ENCODE measurements at places on chromosomes 13 and 19.
A peak's percentile ranks its signal among the peaks of the same experiment; 100 is the strongest.

GRCh38 chr19:39203372-39204341, at the start of gene SYCN:
Gene SYCN, minus strand, starts transcription at chr19:39204263. Its CDS starts 9 bp downstream, at chr19:39204254.
- no peak for DNase-seq

DNA sequence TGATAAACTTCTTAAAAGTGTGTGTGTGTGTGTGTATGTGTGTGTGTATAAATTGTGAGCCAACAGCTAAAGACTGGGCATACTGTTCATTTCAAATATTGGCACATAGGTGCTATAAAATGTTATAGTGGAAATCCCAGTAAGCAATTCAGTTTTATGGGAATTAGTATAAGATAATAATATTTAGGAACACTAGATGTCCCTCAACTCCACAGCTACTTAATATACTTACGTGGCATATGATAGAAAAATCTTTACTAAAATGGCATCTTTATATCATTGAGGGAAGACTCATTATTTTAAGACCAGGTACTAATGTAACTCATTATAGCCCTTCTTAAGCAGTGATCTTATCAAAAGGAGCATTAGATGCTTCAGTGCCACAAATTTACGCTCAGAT, 266.2 kb downstream of the MAB21L1 start:
- DNase-seq, result no peak

DNA sequence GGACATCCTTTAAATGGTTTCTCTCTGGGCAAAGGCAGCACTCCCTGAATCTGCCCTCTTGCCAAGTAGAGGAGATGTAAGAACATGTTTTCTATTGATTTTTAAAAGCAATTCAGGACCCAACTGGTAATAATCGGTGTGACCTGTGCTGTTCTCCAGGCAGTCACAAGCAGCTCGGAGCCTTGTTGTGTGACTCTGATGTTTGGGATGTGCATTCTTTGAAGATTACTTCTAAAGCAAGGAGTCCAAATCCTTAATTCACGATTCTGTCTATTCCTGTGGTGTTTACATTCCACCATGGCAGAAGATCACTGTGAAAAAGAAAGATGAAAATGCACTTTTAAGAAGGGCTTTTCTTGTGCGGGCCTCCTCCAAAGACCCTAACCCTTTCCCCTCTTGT, 122.3 kb upstream of the ZNF536 start:
- no peak for DNase-seq

DNA sequence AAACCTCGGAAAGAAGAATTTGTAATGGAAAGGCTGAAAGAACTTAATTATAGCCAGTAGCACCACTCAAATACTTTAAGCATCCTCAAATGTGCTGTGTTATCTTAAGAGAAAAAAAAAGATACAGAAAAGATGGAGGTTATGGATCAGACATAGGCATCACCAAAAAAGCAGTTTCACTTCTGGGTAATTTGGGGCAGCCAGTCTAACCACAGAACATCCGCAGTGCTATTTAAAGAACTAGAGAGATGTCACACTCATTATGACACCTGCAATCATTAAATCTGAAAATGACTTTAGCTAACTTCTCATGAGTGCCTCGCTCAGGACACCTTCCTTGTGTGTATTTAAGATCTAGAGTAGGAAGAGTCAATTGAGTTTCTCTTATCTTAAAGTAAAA, 211.8 kb downstream of the RBM26 start:
- no peak for DNase-seq

DNA sequence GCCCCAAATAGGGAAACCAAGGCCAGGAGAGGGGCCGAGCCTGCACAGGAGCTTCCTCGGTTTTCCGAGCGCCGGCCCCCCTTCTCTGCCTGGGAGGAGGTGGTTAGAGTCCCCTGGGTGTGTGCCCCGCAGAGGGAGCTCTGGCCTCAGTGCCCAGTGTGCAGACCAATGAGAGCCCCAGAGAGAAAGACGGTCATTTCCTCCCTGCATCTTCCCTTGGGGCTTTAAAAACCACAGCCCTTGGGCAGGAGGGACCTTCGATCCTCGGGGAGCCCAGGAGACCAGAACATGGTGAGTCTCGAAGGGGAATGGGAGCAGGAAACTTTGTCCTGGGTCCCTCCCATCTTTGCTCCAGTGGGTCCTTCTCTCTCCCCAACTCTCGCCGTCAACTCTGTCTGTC, at the start of gene C5AR1:
Gene C5AR1, plus strand, starts transcription at position 254 of the 400 bp plus-strand sequence. Its CDS starts 35 bp downstream, at position 289.
- no peak for DNase-seq

GRCh38 chr13:100584896-100585295, 3.7 kb downstream of the GGACT start:
- DNase-seq, result no peak

DNA sequence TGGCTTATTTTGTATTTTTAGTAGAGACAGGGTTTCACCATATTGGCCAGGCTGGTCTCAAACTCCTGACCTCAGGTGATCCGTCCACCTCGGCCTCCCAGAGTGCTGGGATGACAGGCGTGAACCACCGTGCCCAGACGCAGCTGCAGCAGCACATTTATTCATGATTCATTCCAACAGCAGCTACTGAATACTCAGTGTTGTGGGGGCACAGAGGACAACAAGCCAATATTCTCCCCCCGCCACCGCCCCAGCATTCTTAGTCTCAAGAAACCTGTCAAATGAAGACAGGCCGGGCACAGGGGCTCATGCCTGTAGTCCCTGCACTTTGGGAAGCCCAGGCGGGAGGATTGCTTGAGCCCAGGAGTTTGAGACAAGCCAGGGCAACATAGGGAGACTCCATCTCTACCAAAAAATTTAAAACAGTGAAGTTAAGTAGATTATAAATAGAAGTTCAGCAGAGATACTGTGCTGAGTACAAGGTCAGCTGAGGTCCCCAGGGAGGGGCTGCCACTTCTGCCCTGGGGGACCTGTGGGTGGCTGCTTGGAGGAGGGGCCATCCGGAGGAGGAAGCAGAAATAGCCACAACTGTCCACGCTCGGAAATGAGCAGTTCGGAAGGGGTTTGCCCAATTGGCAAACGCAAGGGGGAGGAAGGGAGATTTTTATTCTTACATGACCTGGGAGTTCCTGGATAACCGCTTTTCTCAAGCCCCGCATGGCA, 4.3 kb downstream of the DOT1L start:
- DNase-seq, result no peak

- no peak for DNase-seq
Measured at GRCh38 chr13:20616059-20616797, 49.3 kb downstream of the IFT88 start.

- no peak for DNase-seq
Measured at GRCh38 chr19:11639245-11639601, 41.9 kb downstream of the ZNF627 start.

GRCh38 chr19:42422901-42423461, 4.2 kb downstream of the LIPE start:
- peak; percentile 70 for DNase-seq

- DNase-seq, result peak; percentile 6
Measured at GRCh38 chr19:49983645-49984229, 22.8 kb upstream of the SIGLEC11 start.

DNA sequence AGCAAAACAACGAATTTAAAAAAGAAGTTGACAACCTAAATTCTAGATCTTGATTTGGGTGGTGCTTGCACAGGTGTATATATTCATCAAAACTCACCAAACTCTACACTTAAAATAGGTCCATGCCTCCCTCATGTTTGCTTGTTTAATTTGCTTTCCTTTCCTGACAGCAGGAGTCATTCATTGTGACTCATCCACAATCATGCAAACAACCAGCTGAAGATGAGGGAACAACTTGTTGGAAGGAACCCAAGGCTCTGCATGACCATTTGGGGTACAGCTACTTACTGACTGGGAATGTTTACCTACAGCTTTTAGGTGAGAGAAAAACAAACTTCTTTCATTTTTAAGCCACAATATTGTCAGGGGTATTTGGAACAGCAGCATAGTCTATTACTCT, 96.6 kb downstream of the RXFP2 start:
- DNase-seq, result no peak

GRCh38 chr19:11007962-11008532, 47.2 kb downstream of the SMARCA4 start:
- no peak for DNase-seq

- no peak for DNase-seq
Measured at GRCh38 chr19:14198384-14199376, 7.3 kb downstream of the ADGRL1 start.

DNA sequence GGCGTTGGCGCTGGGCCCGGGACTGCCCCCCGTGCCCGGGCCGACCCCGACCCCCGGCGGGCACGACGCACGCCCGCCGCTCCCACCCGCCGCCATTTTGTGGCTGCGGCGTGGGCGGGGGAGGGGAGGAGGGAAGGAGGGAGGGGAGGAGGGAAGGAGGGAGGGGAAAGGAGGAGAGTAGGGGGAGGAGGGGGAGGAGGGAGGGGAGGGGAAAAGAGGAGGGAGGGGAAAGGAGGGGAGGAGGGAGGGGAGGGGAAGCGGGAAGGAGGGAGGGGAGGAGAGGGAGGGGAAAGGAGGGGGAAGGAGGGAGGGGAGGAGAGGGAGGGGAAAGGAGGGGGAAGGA, at the start of gene BTBD2:
Gene BTBD2, minus strand, starts transcription at position 107 of the 343 bp plus-strand sequence. Its CDS starts 11 bp downstream, at position 96.
- peak; percentile 29 for DNase-seq

DNA sequence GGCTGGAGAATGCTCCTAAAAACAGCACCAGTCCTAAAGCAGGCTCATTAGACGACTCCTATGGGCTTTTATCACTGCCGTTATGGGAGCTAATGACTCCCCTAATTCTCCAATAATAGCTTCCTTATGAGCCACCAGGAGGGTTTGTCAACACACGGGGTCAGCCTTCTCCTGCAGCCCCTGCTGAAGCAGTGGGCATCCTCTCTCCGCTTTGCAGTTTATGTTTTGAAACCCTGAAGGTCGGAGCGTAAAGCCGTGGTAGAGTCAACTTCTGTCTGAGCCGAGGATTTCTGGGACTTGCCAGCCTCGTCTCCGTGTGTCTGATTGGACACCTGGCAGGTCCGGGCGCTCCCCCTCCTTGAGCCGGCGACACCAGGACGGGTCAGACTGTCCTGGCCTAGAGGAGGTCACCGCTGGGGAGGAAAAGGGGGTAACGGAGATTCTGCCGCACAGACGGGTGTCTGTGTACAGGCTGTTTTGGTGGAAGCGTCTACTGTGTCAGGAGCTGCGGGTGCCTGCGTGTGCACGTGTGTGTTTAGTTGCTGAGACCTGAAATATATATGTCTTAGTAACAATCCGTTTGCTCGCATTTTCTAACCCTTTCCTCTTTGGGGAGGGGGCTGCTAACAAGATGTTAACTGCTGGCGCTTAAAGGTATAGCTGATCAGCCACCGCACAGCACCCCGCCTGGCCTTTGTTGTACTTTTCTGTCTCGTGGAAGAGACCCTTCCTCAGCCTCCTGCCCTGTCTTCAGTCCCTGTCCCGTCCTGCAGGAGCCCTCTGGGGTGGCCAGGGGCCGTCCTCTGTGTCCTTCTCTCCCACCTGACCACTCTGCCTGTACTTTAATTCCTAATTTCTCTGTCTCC, 1.9 kb downstream of the KDM4B start:
- DNase-seq, result peak; percentile 21

DNA sequence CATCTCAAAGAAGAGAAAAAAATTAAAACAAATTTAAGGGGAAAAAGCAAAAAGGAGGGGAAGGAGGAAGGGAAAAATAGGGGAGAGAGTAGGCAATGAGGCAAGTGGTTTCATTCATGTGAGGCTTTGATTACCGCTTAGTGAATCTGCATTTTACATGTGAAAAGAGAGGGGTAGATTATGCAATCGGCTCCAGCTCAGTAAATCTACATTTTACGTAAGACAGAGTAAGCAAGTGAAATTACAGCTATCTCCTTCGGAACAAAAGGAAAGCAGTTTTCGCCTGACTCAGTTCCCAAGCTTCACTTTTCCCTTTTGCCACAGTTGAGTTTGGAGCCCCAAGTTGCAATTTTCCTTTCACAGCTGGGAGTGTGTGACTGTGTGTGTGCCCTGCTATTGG, 16.0 kb upstream of the OLFM2 start:
- DNase-seq, result no peak

GRCh38 chr19:7545300-7545699, 9.8 kb downstream of the PNPLA6 start:
- DNase-seq, result no peak

GRCh38 chr13:33326246-33326645, 40.7 kb upstream of the STARD13 start:
- DNase-seq, result no peak

- DNase-seq, result no peak
Measured at GRCh38 chr13:113917096-113917495, 53.2 kb upstream of the GAS6 start.

Measured in DMS79 treated with DMSO at 0.1 percent for 48 hours (cell line).